AML-193 (cell line): ENCODE measurements at places on chromosomes 11 and 22.
A peak's percentile ranks its signal among the peaks of the same experiment; 100 is the strongest.

DNA sequence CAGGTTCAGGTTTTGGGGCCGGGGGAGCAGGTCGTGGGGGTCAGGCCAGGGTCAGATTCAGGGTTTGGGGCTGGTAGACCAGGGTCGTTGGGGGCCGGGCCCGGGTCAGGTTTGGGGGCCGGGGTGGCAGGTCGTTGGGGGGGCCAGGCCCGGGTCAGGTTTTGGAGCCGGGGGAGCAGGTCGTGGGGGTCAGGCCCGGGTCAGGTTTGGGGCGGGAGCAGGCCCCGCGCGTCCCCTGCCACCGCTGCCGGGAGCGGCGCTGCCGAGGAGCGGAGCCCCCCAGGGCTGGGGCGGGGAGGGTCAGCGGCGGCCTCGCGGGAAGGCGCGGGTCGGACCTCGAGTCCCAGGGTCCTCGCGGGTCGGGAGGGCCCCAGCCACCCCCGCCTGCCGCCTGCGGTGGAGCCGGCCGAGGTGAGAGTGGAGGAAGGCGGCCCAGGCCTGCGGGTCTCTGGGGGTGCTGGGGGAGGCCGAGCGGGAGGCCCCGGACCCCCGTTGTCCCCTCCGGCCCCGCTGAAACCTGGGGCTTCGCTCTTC is 535 bp downstream of the TRABD start:
- DNase-seq: no peak

GRCh38 chr11:15641271-15642045 is 526.7 kb downstream of the INSC start:
- no peak for DNase-seq

DNA sequence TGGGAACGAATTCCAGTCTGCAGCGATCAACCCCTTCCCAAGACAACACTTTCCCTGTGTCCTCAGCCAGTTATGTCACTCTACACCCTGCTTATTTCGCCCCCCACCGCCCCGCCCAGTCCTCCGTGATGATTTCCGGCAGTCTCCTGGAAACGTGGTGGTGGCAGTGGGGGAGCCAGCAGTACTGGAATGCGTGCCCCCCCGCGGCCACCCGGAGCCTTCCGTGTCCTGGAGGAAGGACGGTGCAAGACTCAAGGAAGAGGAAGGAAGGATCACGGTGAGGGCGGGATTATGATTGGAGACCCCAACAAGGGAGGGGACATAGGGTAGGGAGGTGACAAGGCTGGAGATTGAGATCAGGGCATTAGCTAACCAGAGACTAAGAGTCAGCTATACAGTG is 4.1 kb downstream of the ROBO3 start:
- no peak for DNase-seq

GRCh38 chr22:50252082-50253045 is 1.3 kb upstream of the HDAC10 start:
- peak; percentile 61 for DNase-seq

DNA sequence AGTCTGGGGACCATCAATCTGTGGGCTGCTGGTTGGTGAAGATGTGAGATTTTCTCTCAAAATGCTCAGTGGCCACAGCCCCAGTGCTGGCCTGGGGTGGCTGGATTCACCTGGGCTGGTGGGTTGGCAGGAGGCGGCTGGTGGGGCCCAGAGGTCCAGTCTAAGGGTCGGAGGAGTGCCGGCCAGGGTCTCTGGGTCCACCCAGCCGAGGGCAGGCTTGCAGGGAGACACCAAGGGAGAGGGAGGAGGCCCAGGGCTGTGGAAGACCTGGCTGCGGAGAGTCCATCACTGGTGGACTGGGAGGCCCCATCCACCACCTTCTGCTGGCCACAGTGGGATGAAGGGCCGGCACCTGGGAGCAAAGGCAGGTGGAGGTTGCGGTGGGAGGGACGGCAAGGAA is 582 bp upstream of the SHANK3 start:
- DNase-seq: no peak

GRCh38 chr11:134069426-134070341 is 812 bp downstream of the JAM3 start:
- no peak for DNase-seq

DNA sequence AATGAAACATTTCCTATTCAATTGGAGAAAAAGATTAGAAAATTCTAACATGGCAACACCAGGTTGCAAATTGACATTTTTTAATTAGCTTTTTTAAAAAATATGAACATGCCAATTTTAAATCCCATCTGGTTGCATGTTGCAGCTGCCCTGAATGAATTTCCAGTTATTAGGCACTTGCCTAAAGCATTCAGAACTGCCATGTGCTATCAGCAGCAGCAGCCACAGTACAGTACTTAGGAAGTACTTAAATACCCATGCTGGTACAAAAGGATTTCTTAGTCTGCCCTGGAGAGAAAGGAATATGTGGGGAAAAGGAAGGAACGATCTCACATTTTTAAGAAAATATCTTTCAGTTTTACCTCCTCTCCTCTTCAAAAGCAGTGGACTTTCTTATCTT is 46.2 kb downstream of the FAM168A start:
- DNase-seq: no peak

GRCh38 chr11:123183391-123184099 is 11.5 kb downstream of the CLMP start:
- no peak for DNase-seq

DNA sequence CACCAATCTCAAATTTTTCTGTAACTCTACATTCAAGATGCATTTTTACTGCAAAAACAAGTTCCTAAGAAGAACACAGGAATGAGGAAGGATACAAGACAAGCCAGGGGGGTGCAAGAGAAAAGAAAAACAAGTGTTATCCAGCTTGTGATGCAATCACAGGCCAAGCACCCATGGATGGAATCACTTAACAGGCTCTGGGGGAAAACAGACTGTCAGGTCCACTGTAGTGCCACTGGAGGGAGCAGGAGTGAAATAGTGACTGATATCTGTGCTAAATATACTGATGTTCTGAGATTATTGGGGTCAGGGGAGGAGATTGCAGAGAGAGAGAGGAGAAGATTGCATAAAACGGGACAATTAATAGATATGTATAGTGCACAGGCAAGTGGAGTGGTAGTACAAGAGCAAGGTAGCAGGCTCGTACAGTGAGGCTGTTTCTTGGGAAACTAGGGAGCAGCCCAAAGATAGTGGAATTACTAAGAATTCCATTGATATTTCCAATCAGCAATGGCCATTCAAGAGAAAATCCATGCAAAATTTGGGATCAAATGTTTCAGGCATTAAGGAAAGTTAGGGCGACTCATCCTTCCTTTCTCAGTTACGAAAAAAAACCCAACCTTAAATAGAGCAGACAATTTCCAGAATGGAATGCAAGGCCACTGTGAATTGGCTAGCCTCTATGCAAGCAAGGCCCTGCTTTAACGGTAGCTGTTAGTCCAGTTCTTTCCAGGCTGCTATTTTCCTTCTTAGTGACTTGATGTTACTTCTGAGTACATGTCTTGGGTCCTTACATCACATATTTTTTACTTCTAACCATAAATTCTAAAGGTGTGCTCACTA is 52.2 kb upstream of the CEP126 start:
- peak; percentile 4 for DNase-seq

GRCh38 chr11:116689413-116690127 is 83.2 kb downstream of the BUD13 start:
- DNase-seq: no peak

DNA sequence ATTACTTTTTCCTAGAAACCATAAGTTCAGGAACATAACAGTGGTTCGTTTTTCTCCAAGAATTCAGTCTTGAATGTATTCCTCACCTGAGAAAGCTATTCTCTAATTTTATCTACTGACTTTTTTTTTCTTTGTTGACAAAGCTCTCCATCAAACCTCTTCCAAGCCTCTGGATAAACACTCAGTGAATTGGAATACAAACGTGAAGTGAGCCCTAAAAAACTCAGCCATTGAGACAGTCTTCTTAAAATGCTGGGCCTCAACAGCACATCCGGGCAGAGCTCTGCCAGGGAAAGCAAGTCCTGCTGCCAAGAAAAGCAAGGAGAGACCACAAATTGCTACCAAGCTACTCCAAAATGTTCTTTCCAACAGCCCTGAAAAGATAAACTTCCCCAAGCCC is 7.7 kb upstream of the SLC1A2 start:
- no peak for DNase-seq

DNA sequence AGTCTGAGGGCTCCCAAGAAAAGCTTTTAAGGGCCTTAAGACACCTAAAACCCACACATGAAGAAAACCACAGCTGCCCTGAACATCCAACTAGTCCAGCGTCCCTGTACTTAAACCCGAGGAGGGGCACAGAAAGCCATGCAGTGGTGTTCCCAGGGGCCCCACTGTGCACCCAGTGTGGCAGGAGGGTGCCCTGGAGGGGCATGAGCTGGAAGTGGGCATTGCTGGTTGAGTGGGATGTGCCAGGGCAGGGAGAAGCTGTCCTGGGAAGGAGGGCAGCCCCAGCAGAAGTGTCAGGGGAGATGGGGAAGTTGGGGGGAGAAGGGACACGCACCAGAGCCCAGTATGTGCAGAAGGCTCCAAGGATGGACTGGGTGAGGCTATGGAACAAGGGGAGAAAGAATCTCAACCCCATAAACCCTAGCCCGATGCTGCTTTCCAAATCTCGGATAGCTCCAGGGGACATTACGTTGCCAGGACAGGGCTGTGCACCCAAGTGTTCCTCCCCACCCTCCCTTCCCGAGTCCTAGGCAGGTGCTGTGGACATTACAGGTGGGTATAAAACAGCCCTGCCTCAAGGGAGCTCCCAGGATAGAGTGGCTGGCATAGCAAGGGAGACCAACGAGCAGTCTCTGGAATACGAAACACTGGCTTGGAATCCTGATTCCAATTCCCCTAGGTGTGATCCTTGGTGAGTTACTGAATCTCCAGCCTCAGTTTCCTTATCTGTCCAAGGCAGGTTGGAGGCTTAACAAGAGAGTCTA is 44.2 kb downstream of the SHANK2 start:
- DNase-seq: no peak

GRCh38 chr11:19625438-19625837 is 87.2 kb upstream of the NAV2 start:
- no peak for DNase-seq

DNA sequence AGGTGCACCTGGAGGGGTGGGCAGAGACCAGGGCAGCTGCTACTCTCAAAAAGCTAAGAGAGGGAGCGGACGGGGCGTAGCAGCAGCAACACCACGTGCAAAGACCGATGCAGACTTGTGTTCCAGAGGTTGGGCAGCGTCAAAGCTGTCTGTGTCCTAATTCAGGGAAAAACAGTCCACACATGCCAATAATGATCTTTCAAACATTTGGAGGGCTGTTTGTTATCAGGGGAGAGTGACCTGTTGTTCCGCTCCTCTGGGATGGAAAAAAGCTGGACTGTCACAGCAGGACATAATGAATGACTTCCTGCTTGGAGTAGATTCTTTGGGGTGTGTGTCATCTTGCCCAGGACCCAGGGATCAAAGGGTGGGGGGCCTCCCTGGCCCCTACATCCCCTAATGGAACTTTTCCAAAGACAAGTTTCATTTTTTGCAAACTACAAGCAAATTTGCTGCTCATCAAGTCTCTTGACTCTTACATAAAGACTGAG is 6.2 kb upstream of the FBLN1 start:
- no peak for DNase-seq

GRCh38 chr22:44623771-44624510 is 78.1 kb upstream of the PRR5 start:
- DNase-seq: no peak

DNA sequence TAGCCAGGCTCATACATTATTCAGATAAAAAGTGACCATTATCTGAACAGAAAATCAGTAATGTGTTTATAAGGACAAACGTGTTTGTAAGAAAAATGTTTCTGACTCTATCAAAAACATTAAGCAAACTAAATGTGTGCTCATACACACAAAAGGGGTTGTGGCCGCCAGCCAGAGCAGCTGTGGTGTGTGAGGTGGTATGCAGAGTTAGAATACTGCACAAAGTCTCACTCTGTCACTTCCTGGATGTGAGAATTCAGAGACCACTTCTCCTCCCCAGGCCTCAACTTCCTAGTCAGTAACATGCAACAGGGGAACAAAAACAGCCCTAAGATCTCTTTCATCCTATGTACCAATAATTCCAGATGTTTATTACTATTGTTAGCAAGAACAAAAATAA is 9.4 kb downstream of the OR5B21 start:
- DNase-seq: no peak
